ENCODE measurements at places on chromosomes 12 and 14.
A peak's percentile ranks its signal among the peaks of the same experiment; 100 is the strongest.

- no peak for DNase-seq
These were observed 70.0 kb downstream of the DNAH10 start for GRCh38 chr12:123832052-123832451.

- DNase-seq, result no peak
These were observed 58.0 kb downstream of the ZNF664 start for GRCh38 chr12:124031058-124031457.

DNA sequence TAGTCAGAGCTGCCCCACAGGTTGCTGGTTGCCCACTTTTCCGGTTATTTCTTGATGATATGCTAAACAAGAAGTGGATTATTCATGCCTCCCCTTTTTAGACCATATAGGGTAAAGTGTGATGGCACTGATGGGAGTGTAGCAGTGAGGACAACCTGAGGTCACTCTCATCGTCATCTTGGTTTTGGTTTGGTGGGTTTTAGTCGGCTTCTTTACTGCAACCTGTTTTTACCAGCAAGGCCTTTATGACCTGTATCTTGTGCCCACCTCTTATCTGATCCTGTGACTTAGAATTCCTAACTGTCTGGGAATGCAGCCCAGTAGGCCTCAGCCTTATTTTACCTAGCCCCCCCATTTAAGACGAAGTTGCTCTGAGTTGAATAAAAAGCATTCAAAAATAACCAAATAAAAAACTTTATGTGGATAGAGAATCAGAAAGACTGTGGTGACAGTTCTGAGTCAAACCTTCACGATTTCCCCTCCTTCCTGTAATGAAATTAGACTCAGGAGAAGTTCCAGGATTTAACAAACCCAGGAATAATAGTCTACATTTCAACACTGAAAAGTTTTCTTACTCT is 144.2 kb downstream of the PAWR start:
- no peak for DNase-seq

- DNase-seq, result no peak
These were observed 9.1 kb upstream of the KRT80 start for GRCh38 chr12:52200781-52201450.

DNA sequence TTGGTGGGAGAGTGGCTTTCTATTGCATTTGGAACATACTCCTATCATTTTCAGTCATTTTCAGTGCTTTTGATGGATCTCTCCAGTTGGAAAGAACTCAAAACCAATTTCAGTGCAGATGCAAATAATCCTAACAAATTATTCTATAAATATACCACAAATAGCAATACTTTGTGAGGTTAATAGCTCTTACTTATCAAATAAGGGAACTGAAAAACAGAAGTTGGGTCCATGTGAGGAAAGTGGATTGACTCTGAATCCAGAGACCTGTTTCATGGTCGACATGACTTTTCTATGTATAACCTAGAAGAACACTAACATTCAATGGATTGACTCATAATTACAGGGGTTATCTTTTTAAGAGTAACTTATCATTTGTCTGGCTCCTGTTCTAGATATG is 248.6 kb downstream of the EGLN3 start:
- DNase-seq, result no peak

GRCh38 chr12:10153271-10154144 is 18.4 kb downstream of the OLR1 start:
- DNase-seq, result peak; percentile 96

- no peak for DNase-seq
These were observed 188.4 kb downstream of the PAH start for GRCh38 chr12:102728506-102729242.

GRCh38 chr14:76235628-76236027 is 83.9 kb downstream of the GPATCH2L start:
- DNase-seq, result no peak

DNA sequence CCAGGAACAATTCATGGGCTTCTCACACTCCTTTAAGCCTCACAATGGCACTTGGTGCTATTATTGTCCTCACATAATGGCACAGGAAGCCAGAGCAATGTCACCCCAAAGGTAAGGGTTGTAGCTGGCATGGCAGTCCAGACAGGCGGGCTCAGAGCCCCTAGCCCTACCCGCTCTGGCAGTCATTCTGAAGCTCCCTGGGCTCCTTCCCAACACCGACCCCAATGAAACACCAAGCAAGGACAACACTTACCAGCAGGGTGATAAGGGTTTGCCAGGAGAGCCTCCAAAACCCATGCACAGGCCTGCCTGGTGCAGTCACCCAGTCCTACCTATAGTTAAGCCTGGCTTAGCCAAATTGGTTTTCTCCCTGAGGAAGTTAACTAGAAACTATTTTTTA is 30.8 kb downstream of the MAX start:
- DNase-seq, result no peak

GRCh38 chr12:48814262-48815125 is 3.8 kb upstream of the CACNB3 start:
- DNase-seq, result peak; percentile 93

DNA sequence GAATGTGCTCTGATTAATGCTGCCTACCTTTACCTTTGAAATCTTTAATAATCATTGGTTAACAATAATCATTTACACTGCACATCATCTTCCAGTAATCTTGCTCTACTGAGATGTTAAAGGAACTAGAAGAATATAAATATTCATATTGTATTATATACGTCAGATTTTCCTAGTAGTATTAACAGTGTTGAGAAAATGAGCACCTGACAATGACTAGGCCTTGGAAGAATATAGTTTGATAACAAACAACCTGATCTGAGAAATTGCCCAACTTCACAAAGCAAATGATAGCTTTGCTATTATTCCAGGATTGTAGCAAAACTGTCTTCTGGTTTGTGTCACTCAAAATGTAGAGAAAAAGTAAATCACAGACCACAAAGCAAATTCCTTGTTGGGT is 467.1 kb downstream of the NOVA1 start:
- DNase-seq, result no peak

DNA sequence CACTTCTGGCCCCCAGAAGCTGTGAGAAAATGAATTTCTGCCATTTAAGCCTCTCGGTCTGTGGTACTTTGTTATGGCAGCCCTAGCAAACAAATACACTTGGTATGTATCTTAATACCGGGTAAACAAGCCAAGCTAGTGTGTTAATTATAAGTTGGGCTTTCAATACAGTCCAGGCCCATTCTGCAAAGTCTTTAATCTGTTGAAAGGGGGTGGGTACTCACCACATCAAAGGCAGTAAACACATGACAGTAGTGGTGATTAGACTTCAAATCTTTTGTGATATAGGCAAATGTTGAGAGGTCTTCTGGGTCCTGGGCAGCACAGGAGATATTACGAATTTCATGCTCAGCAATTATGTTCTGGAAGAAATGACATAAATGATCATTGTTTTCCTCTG is 127.7 kb downstream of the APAF1 start:
- DNase-seq, result no peak

DNA sequence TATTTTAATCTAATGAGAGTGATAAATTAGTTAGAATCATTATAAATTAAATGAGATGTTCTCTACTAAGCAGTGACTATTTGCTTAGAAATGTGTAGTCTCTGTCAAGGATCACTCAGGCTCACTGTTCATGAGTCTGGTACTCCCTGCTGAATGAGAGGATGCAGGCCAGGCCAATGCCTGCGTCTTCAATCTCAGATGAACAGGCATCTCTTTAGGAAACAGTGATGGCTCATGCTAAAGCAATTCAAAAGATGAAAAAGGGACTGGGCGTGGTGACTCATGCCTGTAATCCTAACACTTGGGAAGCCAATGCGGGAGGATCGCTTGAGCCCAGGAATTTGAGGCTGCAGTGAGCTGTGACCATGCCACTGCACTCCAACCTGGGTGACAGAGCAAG is 106.8 kb downstream of the ZFC3H1 start:
- DNase-seq, result no peak

DNA sequence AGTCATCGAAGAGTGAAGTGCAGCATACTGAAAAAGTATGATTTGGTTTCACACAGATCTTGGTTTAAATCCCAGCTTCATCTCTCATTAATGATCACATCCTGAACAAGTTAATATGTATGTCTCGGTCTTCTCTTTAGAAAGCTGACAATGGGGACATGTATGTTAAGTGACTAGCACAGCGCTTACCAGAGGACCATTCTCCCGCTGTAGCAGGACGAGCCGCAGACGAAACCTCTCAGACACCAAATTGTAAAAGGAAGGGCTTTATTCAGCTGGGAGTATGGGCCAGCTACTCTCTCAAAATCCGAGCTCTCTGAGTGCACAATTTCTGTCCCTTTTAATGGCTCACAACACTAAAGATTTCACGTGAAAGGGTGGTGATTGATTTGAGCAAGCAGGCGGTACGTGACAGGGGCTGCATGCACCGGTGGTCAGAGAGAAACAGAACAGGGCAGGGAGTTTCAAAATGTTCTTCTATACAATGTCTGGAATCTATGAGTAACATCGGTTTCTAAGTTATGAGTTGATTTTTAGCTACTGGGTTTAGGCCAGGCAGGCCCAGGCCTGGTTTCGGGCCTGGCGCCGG is 682.4 kb downstream of the DIO2 start:
- peak; percentile 49 for DNase-seq

GRCh38 chr14:76968621-76969063 is 59.9 kb downstream of the IRF2BPL start:
- DNase-seq, result peak; percentile 64

- DNase-seq, result no peak
These were observed 124.0 kb downstream of the BICD1 start for GRCh38 chr12:32230613-32230993.

DNA sequence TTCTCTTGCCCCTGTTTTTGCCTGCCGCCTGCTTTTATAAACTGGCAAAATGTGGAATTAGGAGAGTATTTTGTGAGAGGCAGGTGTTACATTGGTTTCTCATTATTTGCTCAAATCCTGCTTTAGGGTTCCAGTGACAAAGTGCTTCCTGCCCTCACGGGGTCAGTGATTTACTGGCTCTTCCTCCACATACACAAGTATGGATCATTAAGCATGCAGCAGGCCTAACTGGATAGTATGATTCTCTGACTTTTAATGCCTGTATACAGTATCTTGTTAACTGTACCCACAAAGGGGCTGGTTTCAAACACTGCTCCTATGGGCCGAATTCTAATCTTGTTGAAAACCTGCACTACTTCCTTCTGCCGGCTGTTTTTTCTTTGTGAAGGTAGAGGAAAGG is 63.2 kb downstream of the PTCSC3 start:
- no peak for DNase-seq

- no peak for DNase-seq
These were observed 49.4 kb downstream of the LMNTD1 start for GRCh38 chr12:25503666-25504065.
